Right ventricle myocardium superior (tissue), 1 donor: ENCODE measurements at places on chromosomes 6 and 20. TPM values are rescaled to one million over a fixed set of nuclear protein-coding genes. Genes with fewer than 3 reads are reported as not detected.

DNA sequence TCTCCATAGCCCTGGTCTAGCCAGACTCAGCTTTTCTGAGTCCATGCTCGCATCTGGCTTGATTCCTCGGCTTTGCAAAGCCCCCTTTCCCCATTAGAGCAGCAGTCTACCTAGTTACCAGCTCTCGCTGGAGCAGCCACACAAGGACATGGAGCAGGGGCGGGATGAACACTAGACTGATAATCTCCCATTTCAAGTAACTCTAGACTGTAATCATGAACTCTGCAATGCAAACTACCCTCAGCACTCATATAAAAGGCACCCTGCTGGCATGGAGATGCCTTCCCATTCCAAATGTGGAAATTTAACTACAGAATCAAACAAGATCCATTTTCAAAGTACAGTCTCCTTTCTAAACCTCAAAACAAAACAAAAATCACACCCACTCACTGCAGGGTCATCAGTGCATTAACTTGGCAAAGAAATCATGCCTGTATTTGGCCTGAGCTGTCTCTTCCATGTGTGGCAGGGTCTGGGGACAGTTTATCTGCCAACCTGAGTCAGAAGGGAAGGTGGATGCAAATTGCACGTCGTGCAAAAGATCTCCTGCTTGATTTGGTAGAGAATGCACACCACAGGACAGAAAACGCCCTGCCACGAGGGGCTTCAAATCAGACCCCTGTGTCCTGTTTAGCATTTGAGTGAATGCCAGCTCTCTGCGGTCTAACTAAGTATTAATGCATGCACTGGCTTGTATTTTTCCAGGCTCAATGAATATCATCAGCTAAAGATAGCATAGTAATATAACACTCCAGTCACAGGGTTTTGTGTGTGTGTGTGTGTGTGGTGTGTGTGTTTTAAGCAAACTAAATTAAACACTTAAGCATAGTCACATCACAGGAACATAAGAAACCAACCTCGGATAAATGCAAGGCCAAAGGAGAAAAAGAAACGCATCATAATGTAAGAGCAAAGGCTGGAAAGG is 85.3 kb downstream of the MYLK4 start:
- no peak for DNase-seq

The THBD gene
- total RNA-seq: 11.8 TPM

DNA sequence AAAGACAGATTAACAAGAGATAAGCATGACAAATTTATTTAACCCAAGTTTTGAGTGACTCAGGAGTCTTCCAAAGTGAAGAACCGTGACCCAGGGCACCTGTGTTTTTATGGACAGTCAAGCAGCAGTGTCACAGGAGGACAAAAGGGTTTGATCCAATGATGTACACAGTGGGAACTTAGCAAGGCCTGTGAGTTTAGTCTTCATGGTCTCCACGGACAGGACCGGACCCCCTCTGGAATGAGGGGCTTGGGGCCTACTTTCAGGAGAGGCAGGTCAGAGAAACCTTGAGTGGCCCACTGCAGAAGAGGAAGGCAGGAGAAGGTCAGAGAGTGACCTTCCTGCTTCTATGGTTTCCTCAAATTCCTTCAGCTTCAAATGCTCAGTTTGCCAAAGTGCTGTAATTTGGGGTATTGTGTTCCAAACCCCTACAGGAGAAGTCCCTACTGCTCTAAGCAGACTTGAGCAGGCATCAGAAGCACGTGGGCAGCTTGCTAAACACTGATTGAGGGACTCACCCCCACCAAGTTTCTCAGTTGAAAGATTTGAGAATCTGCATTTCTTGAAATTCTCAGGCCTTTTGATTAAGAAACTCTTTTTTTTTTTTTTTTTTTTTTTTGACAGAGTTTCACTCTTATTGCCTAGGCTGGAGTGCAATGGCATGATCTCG is 26.4 kb upstream of the ZMYND8 start:
- no peak for DNase-seq

GRCh38 chr20:62611819-62612218 is 30.5 kb upstream of the SLCO4A1 start:
- no peak for DNase-seq

The PLTP gene
- total RNA-seq: 118 TPM
